ENCODE measurements at places on chromosomes 4 and X.

DNA sequence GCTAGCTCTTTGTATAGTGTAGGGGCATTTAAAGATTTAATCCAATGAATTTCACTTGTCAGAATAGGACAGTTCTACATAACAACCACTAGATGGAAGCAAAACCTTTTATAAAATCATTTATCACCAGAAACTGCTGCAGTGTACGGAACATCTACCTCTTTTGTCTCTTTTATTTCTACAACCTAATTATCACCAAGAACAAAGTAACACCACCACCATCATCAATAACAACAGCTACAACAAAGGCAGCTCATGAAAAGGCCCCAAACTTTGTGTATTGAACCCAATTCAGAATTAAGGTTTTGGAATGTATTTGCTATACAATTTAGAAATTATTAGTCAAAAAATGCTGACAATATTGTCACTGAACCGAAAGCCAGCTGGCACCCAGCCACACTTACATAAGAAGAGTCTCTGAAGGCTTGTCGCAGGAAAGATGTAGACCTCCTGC, 260.9 kb upstream of the RPS6KA3 start:
- peak; percentile 19 for DNase-seq

DNA sequence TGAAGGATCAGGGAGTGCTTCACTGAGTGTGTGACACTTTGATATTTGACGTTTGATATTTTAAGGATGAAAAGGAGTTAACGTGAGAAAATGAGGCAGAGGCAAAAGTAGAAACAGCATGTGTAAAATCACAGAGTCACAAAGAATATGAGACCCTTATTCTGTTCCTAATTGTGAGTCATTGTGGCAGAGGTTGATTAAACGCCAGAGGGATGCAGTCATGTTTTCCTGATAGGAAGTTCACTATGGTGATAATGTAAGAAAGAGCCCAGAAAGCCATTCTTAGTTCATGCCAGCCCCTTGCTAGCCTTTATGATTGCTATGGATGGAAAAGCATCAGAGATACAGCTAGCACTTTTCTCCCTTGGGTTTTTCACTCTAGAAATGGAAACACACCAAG, 33.5 kb upstream of the IGSF1 start:
- no peak for DNase-seq

DNA sequence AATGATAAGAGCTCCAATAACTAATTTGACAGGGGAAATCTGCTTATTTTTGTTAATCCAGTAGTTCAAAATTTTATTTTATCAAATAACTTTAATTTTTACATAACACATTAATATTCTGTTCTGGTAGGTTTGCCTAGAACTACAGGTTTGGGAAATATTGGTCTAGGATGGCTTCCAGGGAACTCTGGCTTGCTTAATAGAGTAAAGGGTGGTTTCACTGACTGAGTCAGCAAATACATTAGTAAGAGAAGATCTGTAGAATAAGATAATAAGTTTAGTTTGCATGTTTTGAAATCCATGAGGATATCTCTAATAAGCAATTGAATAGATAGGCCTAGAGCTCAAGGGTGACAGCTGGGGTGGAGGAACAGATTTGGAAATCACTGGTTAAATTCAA, 500.7 kb downstream of the ZNF674 start:
- no peak for DNase-seq

GRCh38 chr4:117093571-117093970, 8.2 kb upstream of the TRAM1L1 start:
- no peak for DNase-seq

DNA sequence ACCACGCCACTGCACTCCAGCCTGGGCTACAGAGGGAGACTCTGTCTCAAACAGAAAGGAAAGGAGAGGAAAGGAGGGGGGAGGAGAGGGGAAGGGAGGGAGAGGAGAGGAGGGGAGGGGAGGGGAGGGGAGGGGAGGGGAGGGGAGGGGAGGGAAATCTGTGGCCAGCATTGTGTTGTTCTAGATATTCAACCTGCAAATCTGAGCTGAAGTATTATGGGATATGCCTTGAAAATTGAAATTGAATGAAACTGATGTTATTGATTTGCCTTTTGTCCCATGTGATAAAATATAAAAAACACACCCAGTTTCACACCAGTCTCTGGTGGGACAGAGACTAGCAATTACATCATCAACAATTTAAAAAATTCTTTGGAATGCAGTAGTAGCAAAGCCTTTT, 1.5 kb downstream of the SMIM31 start:
- no peak for DNase-seq

DNA sequence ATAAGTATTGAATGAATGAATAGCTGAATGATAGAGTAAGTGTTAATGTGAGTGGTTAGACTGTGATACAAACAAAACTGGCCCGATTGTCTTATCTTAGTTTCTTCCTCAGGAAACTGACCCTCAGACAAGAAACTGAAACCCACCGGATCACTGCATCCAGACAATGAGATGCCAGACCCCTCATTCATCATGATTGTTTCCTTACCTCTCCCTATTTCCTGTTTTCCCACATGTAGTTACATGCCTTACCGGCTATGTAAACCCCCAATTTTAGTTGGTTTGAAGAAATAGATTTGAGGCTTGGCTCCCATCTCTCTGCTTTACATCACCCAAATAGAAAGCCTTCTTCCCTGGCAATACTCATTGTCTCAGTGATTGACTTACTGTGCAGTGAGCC, 218.9 kb upstream of the PPP1R2C start:
- DNase-seq = no peak

GRCh38 chr4:146522869-146523205, 1.1 kb upstream of the SLC10A7 start:
- DNase-seq = peak; percentile 23

DNA sequence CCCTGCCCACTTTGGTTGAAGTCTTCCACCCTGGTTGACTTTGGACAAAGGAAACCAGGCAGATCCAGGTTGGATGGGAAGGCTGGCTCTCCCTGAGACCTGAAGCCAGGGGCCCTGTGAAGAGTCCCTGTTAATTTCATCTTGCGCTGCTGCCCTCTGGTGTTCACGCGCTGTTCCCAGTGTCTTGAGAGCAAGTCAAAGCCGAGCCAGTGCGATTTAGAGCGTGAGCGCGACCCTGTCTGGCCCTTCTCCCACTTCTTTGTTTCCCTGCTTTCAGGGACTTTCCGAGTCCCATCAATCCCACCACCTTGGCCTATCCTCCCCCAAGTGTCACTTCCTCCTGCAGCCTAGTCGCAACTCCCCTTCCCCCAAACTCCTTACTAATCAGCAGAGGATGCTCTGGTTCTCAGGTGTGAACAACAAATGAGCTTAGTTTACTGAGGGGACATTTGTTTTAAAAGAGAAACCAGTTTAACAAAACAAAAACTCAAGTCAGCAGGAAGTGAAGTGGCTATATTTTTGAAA, 25.8 kb upstream of the CHRNA9 start:
- peak; percentile 84 for DNase-seq

DNA sequence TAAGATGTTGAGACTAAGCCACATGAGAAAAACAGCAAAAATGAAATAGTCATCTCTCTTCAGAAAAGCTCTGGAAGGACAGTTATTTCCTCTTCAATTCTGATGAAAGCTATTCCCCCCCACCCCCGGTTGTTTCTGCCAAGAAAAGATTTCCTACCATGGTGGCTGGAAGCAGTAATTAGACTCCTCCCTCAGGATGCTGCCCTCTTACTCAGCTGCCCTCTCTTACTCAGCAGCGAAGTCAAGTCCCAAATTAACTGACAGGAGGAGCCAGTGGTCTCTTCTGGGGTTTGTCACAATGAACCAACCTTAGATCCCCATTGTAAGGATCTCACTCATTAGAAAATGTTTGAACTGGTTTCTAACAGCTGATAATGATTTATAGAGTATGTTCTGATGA, 38.0 kb downstream of the GPM6B start:
- DNase-seq = no peak

DNA sequence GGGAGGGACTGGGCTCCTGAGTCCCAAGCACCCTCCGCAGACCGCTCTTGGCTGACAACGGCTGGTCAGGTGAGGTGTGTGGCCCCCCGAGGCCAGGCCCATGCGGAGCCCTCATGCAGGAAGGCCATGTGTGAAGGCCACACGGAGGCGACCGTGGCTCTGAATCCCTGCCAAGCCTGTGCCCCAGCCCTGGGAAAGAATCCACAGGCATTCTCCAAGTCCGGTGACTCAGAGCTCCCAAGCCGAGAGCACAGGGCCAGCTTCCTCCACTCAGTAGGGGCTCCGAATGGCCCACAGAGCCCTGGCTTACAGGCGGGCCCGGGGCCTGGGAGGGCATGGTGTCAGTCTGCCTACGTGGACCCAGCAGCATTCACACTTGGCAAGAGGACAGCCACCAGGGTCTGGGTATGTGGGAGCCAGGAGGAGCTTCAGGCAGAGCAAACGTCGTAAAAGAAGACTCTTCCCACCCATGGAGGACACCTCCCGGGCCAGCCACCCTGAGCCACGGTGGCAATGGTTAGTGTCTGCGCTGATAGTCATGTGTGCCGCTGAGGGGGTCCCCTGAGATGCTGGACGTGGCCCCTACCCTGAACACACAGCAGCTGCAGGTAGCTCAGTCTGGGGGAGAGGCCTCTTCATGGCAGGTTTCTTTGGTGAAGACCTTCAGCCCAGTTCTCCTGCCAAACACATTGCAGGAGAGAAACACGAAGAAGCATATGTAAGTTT, 105.7 kb downstream of the PSAPL1 start:
- no peak for DNase-seq

GRCh38 chr4:10659251-10659650, 25.3 kb downstream of the CLNK start:
- no peak for DNase-seq

GRCh38 chr4:174580597-174580996, 58.3 kb upstream of the HPGD start:
- DNase-seq = no peak

DNA sequence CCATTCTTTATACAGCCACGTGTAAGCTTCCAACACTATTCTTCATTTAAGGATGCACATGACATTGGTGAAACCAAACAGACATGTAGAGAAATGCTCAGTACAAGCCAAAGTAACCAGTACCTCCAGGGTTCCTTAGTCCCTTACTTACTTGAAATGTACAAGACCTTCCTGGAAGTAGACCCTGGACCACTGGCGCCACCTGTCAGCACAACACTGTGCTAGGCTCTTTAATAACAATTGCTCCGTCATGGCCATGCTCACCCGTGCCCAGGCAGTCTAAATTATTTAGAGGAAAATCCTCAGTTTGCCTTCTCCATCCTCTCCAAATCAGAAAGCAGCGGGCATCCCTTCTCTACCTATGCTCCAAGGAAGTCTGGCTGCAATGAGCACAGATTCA, 52.7 kb downstream of the ADGRA3 start:
- no peak for DNase-seq

GRCh38 chr4:147206807-147207206, 261.1 kb upstream of the TTC29 start:
- no peak for DNase-seq

GRCh38 chr4:156021298-156021697, 67.6 kb upstream of the CTSO start:
- DNase-seq = no peak

- DNase-seq = no peak
Observed at GRCh38 chrX:42755815-42756214, 22.1 kb downstream of the PPP1R2C start.

DNA sequence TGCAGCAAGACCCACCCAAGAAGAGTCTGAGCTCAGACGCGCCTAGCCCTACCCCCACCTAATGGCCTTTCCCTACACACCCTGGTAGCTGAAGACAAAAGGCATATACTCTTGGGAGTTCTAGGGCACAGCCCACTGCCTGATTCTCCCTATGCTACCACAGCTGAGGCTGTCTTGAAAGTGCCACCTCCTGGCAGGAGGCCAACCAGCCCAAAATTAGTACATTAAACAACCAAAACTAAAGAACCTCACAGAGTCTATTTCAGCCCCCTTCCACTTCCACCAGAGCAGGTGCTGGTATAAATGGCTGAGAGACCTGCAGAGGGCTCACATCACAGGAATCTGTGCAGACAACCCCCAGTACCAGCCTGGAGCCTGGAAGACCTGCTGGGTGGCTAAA, 119.1 kb downstream of the HMGN5 start:
- no peak for DNase-seq

GRCh38 chr4:101693842-101694398, 96.6 kb upstream of the BANK1 start:
- no peak for DNase-seq

- DNase-seq = no peak
Observed at GRCh38 chrX:113933931-113934330, 650.0 kb upstream of the HTR2C start.

DNA sequence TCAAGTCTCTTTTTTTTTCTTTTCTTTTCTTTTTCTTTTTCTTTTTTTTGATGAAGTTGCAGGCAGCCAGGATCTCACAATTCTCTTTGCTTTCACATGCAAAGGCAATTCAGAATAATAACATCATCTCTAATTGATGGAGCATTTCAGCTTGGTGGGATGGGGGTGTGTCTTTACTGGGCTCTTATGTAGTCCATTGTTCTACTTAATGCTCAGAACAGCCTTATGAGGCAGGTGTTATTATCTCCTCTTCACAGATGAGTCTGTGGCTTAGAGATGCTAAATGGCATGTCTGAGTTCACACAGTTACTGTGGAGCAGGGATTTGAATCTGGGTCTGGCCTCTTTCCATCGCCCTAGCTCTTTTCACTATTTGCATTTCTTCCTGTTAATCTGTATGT, 70.2 kb downstream of the TRPC5 start:
- DNase-seq = no peak

GRCh38 chrX:48983896-48984295, 12.3 kb upstream of the KCND1 start:
- no peak for DNase-seq

GRCh38 chr4:92387459-92388069, 83.8 kb downstream of the GRID2 start:
- DNase-seq = no peak

GRCh38 chr4:182065255-182065654, 177.9 kb upstream of the TENM3 start:
- no peak for DNase-seq

- no peak for DNase-seq
Observed at GRCh38 chr4:111046811-111047210, 423.9 kb upstream of the PITX2 start.

DNA sequence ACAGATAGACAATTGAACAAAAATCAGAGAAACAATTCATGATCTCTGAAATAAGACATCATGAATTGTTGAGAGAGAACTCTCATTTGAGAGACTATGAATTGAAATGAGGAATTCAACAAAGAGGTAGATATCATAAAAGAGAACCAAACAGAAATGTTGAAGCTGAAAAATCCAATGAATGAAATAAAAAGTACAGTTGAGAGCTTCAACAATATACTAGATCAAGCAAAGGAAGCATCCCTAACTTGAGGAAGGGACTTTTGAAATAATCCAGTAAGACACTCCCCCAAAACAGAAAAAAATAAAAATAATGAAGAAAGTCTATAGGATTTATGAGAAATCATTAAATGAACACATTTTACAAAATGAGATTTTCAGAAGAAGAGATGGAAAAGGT, 310.0 kb upstream of the PCDH10 start:
- no peak for DNase-seq

GRCh38 chr4:71006203-71006907, 12.9 kb downstream of the DCK start:
- no peak for DNase-seq

GRCh38 chr4:188110741-188111471, 1.5 kb upstream of the TRIML2 start:
- no peak for DNase-seq
